ENCODE measurements at places on chromosomes 13 and 19. TPM values are rescaled to one million over a fixed set of nuclear protein-coding genes. Genes with fewer than 3 reads are reported as not detected.

The FPR1 gene
- total RNA-seq, result 2.3 TPM

The FPR2 gene
- not detected for total RNA-seq

The DHRS12 gene
- total RNA-seq, result 7.1 TPM

The SLC44A2 gene
- 60.6 TPM for total RNA-seq

The CACNG6 gene
- not detected for total RNA-seq

The LMTK3 gene
- total RNA-seq, result 0.52 TPM

The DHX34 gene
- total RNA-seq, result 11.5 TPM

The KPTN gene
- 9.0 TPM for total RNA-seq

The PSPN gene
- 2.2 TPM for total RNA-seq

The CPB2 gene
- not detected for total RNA-seq

The PRX gene
- total RNA-seq, result 3.5 TPM

The TPTE2 gene
- total RNA-seq, result not detected

The ZNF549 gene
- 8.2 TPM for total RNA-seq

The MAST1 gene
- not detected for total RNA-seq

The RGL3 gene
- total RNA-seq, result 1.0 TPM

The HIPK4 gene
- total RNA-seq, result 0.48 TPM

The ZSCAN4 gene
- total RNA-seq, result not detected

The ONECUT3 gene
- total RNA-seq, result not detected

The CYP4F2 gene
- not detected for total RNA-seq

The GPR4 gene
- 7.7 TPM for total RNA-seq

The ATP8B3 gene
- 1.0 TPM for total RNA-seq

The UHRF1 gene
- total RNA-seq, result 21.8 TPM

The MBD3L2 gene
- not detected for total RNA-seq

The CFD gene
- total RNA-seq, result 92.0 TPM

The PLIN4 gene
- 12.7 TPM for total RNA-seq

Data from uterus (tissue), 4 donors.